ENCODE measurements at places on chromosomes 12 and 14.

DNA sequence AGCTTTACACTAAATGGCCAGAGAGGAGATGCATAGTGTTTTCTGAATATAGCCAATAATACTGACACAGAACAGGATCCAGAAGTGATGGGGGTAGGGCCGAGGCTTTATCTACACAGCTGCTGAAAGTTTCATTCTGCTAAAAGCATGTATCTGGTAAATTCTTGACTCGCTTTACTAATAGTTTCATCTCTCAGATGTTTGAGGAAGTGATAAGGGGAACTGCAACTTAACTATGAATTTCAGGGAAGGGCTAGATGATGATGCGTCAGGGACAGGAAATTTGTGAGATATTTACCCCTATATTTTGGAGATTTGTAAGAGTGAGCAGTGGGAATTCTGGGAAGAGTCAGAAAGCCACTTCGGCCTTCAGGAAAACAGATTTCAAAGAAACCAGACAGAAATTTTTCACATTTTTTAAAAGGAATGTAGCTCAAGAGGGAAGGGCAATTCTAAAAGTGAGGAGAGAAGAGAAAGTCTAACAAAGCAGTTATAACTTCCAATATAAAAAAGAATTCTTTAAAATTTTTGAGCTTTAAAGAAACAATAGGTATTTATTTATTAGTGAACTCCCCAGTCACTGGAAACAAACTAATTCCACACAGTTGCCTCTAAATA is 243.1 kb downstream of the BCAT1 start:
- no peak for DNase-seq

DNA sequence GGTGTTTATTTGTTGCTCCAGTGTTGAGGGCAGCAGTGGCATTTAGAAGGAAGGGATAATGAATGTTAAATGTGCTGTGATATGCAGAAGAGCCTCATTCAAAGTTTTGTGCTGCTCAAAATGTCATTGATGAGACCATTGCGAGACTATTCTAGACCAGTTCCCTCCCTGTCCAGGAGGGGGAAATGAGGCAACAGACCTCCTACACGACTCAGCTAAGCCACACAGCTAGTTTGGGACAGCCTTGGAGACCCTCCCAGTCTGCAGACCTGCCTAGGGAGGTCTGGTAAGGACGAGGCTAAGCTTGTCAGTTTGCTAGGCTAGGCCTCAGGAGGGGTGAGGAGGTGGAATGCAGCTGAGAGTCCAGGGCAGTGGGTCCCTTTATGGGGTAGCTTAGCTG is 116.0 kb downstream of the NRXN3 start:
- no peak for DNase-seq

DNA sequence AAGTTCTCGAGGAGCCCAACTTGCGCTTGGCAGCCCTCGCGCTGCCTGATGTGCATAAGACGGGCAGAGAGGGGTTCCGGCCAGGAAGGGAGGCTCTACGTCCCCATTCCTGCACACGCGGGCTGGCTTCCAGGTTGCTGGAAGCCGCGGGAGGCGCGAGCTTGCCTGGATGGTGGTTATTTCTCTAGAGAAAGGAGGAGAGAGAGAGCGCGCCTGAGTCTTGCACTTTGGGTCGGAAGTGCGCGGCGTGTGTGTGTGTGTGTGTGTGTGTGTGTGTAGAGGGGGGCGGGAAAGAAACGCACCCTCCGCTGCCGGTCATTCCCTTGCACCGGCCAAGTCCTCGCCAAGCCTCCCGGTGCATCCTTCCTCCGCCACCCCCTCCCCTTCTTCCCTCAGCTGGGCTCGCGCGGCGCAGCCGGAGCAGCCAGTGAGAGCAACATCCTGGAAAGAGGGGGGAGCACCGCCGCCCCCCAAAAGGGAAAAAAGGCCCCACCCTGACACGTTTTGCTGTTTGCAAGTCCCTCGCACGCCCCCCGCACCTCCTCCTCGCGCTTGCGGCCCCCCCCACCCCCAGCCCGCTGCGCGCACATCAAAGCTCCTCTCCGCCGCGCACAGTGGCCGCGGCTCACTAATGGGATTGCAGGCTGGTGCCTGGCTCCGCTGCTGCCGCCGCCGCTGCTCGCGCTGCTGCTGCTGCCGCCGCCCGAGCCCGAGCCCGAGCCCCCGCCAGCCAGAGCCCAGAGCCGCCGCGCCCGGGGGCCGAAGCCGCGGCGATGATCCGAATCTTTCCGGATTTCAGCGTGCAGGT is 4.4 kb upstream of the NPAS3 start:
- DNase-seq = no peak

DNA sequence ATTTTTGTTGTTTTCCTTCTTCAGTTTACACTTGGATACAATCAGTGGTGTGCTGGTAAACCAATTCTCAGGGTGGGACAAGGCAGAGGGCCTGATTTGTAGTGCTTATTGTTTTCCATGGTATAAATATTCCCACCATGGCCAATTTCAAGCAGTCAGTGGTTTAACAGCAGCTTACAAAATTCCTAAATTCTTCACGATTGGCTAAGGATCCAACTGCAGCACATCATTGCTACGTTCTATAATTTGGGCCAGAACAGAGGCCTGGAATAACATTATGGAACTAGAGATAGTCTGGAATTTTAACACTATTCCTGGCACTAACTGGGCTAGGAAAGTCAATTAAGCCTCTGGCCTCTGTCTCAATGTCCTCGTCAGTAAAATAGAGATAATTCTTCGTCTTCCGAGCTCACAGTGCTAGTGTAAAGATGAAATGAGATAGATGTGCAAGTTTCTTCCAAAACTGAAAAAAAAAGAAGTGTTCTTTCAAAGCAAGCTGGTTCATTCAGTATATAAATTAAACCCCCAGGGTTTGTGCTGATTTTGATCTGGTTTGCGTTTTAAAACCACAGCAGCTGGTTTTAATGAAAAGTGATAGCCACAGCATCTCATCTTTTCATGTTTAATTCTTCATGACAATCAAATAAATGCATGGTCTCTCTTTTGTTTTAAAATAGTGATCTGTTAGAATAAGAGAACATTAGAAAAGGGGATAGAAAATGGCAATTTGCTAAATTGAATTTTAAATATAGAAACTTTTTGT is 104.1 kb downstream of the EPS8 start:
- DNase-seq = no peak

- no peak for DNase-seq
Measured at GRCh38 chr14:75565056-75565455, 13.4 kb upstream of the FLVCR2 start.

DNA sequence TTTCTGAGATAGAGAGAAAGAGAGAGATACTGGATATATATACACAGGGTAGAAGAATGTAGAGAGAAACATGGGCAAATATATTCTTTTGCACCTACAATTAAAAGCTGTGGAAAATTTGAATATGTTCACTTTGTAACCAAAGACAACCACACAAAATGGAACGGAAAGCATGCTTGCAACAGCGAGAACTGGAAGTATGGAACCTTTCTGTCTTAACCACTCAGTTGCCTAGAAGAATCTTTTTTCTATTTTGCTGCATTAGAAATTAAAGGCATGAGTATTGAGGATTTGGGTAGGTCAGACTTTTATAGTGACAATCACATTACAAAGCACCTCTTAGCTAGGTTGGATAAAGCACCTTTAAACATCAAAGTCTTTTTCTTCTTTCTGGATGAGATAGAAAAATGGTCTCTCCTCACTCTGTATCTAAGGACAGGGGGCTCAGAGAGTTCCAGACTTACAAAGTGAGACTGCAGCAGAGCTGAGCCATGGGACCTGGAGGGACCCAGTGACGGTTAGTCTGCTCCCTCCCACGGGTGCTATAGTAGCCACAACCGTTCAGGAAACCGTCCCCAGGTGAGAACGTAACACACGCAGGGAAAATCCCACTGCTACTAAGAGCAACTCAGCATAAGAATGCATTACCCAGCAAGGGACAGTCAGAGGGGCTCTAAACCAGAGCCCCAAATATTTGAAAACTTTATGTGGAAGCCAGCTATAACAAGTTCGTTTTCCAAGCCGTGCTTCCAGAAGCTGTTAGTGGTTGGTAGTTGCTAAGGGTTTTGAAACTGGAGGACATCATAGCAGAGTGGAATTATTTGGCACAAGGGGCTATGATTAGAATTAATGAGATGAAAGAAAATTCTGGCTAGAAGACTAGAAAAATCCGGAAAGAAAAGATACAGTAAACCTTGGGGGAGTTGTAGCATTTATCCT is 97.1 kb downstream of the DAD1 start:
- no peak for DNase-seq

- DNase-seq = no peak
Measured at GRCh38 chr12:6697584-6698351, 2.8 kb downstream of the PIANP start.

DNA sequence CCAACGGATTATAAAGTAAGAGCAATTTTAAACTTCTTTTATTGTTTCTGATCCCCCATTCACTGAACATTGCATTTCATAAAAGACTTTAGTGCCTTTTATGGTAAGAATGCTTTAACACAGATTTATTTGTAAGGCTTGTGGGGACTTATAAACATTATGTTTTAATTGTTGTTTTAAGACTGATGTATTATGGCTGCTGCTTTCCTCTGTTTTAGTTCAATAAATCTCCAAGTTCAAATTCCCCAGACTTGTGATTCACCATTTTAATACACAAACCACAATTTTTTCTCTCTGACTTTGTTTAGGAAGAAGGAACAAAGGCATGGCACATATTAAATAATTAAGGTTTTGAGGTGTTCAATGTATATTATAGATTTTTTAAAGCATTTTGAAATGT is 753.3 kb downstream of the SLC6A15 start:
- no peak for DNase-seq

- no peak for DNase-seq
Measured at GRCh38 chr14:66231820-66232219, 254.4 kb upstream of the CCDC196 start.

DNA sequence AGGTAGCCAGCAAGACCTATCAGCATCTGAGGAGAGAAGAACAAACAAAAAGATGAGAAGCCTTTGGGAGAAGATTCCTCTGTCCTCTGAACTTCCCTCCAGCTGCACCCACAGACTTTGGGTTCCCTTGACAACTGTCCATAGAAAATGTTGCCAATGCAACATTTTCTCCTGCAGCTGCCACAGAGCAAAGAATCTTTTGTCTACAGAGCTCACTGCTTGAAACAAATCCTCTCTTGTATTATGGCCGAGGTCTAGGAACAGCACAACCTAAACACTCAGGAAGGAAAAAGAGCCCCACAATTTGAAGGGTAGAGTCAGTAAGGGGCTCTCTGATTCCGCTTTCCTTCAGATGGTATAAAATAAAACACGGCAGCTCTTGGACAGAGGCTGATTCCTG is 14.3 kb downstream of the POMT2 start:
- DNase-seq = no peak

GRCh38 chr14:61761959-61762786 is at the start of gene SNAPC1:
Gene SNAPC1, plus strand, starts transcription at chr14:61762420. Its CDS starts 41 bp downstream, at chr14:61762461.
- DNase-seq = peak; percentile 88

- no peak for DNase-seq
Measured at GRCh38 chr12:124664395-124665111, 97.1 kb upstream of the NCOR2 start.

DNA sequence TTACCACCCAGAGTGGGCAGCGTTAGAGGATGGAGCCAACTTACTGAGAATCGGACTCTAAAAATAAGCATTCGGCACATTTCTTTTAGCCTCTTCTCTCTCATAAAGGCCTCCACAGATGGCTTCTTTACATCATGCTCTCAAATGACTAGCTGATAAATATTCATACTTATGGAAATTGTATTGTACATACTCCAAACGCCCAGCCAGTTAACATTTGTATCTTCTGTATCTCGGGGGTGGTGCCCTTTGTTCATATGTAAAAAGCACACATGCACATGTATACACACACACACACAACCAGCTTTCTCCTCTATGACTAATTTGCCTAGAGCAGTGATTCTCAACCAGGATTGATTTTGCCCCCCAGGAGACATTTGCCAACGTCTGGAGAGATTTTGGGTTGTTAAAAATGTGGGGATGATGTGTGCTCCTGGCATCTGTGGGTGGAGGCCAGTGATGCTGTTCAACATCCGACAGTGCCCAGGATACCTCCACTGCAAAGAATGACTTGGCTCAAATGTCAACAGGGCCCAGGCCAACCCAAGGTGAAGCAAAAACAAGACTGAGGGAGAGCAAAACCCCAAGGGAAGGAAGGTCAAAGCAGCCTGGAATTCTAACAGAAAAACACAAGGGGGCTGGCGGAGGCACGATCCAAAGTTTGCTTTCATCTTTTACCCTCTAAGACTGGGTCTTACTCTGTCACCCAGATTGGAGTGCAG is 15.2 kb upstream of the CDK2AP1 start:
- DNase-seq = no peak

- no peak for DNase-seq
Measured at GRCh38 chr12:108342985-108343384, 3.9 kb upstream of the CMKLR1 start.

- no peak for DNase-seq
Measured at GRCh38 chr12:93234641-93235040, 143.1 kb upstream of the NUDT4 start.

DNA sequence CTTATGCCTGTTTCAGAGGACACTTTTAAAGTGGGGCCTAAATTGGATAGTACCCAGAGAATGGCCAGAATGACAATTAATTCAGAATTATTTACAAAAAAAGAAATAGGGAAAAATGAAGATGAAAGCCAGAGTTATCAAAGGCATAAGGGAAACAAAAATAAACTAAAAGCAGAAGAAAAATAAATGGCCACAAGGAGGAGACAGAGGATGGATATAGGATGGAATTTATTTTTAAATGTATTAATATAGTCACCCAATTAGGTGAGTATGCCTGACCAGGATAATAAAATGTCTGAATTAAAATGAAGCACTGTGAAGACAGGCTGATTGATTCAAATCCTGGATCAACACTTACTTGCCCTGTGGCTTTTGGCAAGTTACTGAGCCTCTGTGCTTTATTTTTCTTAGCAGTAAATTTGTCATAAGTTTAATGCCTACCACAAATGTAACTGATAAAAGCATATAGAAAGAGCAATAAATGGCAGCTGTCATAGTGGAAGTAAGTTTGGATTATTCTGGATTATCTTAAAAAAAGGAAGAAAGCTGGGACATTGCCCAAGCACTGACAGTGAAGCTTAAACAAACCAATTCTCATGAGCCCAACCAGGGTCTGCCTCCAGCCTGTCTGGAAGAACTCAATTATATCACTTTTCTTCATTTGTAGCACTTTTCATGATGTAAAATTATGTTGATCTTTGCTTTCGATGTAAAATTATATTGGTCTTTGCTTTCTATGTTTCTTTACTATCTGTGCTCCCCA is 3.5 kb downstream of the CLEC9A start:
- no peak for DNase-seq

GRCh38 chr12:46110223-46110611 is 119.8 kb upstream of the SCAF11 start:
- no peak for DNase-seq

GRCh38 chr14:89388853-89389252 is 28.2 kb downstream of the FOXN3 start:
- no peak for DNase-seq

- DNase-seq = no peak
Measured at GRCh38 chr12:89070603-89071002, 281.7 kb downstream of the DUSP6 start.

Measured in iPS DF 19.7 (cell line).